ENCODE measurements at places on chromosomes 3 and 15. TPM values are rescaled to one million over a fixed set of nuclear protein-coding genes. Genes with fewer than 3 reads are reported as not detected.
A peak's percentile ranks its signal among the peaks of the same experiment; 100 is the strongest.

- H3K4me3 ChIP-seq, result no peak overlapping the region
- no peak overlapping the region for H3K27ac ChIP-seq
- H3K27me3 ChIP-seq, result no peaks in the 10 kb centered on the region
- no peak for DNase-seq
- peaks cover 49% of the 10 kb centered on the region for H3K4me1 ChIP-seq
These were observed 89.1 kb downstream of the XXYLT1 start for GRCh38 chr3:195181741-195182469.

DNA sequence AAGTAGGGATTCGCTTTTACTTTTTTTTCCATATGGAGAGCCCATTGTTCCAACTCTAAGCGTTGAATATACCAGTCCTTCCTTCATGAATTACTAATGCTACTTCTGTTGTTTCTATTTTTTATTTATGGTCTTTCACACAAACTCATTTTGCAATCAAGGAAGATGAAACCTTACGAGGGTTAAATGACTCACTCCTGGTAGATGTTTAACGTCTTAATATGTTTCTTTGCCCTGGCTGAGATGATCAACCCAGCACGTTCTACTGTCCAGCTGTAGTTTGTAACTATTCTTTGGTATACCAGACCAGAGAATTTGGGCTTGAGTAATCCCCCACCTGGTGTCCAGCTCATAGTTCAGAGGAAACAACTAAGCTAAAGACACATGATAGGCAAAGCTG lies 23.1 kb downstream of the CDCP1 start:
- no peak overlapping the region for H3K4me3 ChIP-seq
- H3K27ac ChIP-seq, result no peak overlapping the region
- peaks cover 9% of the 10 kb centered on the region for H3K27me3 ChIP-seq
- peaks cover 25% of the 10 kb centered on the region for H3K4me1 ChIP-seq
- no peak for DNase-seq

GRCh38 chr3:115469649-115470048 lies 153.7 kb upstream of the GAP43 start:
- peaks cover 11% of the 10 kb centered on the region for H3K27me3 ChIP-seq
- no peak overlapping the region for H3K4me3 ChIP-seq
- no peak for DNase-seq
- H3K27ac ChIP-seq, result no peak overlapping the region
- H3K36me3 ChIP-seq, result no peaks in the 10 kb centered on the region
- H3K4me1 ChIP-seq, result no peaks in the 10 kb centered on the region

- peaks cover 14% of the 10 kb centered on the region for H3K4me1 ChIP-seq
- no peak overlapping the region for H3K4me3 ChIP-seq
- no peak overlapping the region for H3K27ac ChIP-seq
- H3K27me3 ChIP-seq, result no peaks in the 10 kb centered on the region
These were observed 192.1 kb upstream of the EOMES start for GRCh38 chr3:27914199-27914598.

GRCh38 chr3:72912532-72912931 lies 24.7 kb downstream of the GXYLT2 start:
- DNase-seq, result no peak
- no peak overlapping the region for H3K4me3 ChIP-seq
- no peak overlapping the region for H3K27ac ChIP-seq

GRCh38 chr3:140595295-140595694 lies 82.6 kb upstream of the TRIM42 start:
- H3K36me3 ChIP-seq, result no peaks in the 10 kb centered on the region
- DNase-seq, result no peak
- H3K4me1 ChIP-seq, result no peaks in the 10 kb centered on the region
- H3K27me3 ChIP-seq, result peaks cover 5% of the 10 kb centered on the region
- H3K4me3 ChIP-seq, result no peak overlapping the region

DNA sequence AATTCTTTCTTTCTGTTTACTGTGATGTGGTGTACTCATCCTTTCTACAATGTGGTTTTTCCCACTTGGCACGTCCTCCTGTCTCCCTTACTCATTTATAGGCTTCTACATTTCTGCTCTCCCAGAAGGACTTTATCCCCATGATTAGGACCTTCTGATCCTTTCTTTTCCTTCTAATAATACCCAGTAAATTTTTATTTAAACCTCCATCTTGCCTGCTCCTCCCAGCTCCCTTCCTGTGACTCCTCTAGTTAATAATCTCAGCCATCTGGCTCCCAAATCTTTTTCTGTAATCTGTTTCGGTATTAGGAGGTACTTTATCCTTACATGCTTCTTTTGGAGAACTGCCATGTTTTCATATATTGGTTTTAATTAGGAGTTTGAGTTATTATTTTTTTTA lies 11.2 kb upstream of the P2RY1 start:
- no peak overlapping the region for H3K4me3 ChIP-seq

DNA sequence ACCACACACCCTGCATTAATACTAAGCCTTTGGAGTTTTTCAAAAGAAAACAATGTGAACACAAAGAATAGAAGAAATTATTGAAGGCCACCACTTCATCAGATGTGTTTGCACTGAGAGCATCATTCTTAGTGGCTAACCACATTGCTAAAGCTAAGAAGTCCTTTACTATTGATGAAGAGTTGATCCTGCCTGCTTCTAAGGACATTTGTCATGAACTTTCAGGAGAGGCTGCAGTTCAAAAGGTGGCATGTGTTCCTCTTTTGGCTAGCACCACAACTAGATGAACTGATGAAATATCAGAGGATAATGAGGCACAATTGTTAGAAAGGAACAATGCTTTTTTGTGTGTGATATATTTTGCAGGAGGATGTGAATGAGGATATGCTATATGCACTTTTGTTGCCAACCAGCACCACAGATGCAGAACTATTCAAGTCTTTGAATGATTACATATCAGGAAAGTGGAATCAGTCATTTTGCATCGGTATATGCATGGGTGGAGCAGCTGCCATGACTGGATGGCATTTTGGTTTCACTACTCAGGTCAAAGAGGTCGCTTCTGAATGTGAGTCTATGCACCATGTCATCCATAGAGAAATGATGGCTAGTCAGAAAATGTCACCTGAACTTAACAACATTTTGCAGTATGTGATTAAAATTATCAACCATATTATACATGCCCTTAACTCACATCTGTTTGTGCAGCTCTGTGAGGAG lies 2.5 kb upstream of the EID1 start:
- no peak overlapping the region for H3K4me3 ChIP-seq
- DNase-seq, result no peak
- H3K36me3 ChIP-seq, result peaks cover 26% of the 10 kb centered on the region
- peaks cover 14% of the 10 kb centered on the region for H3K4me1 ChIP-seq
- H3K27ac ChIP-seq, result no peak overlapping the region

- no peak overlapping the region for H3K4me3 ChIP-seq
- H3K36me3 ChIP-seq, result no peaks in the 10 kb centered on the region
- no peak for DNase-seq
- no peaks in the 10 kb centered on the region for H3K4me1 ChIP-seq
- H3K27ac ChIP-seq, result no peak overlapping the region
These were observed 537.2 kb upstream of the IL12A start for GRCh38 chr3:159451482-159451881.

GRCh38 chr3:141311170-141311495 lies 57.2 kb upstream of the ZBTB38 start:
- H3K27ac ChIP-seq, result peak overlapping the region; percentile 99
- H3K4me1 ChIP-seq, result peaks cover 53% of the 10 kb centered on the region
- peak overlapping the region; percentile 89 for H3K4me3 ChIP-seq
- H3K36me3 ChIP-seq, result peaks cover 8% of the 10 kb centered on the region
- DNase-seq, result no peak
- no peaks in the 10 kb centered on the region for H3K27me3 ChIP-seq

DNA sequence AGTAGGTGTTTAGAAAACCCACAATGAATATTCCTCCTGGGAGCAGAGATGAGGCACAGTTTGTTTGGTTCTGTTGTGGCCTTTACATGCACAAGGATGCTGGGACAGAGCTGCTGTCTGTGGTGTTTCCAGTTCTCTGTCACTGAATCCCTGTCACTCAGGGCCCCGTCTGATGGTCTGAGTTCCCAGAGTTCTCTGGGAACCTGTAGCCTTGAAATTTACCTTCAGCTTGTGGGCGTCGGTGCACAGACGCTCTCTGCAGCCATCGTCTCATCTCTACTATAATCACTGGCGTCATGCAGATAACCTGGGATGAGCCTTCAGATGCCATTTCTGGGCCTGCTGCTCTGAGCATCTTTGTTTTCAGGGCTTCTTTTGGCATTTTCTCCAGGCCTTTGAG lies 81.9 kb downstream of the LRRK1 start:
- DNase-seq, result no peak
- H3K27me3 ChIP-seq, result peaks cover 2% of the 10 kb centered on the region
- H3K36me3 ChIP-seq, result no peaks in the 10 kb centered on the region
- H3K27ac ChIP-seq, result no peak overlapping the region

GRCh38 chr3:38383156-38383875 lies 36.7 kb downstream of the XYLB start:
- no peak for DNase-seq
- no peak overlapping the region for H3K27ac ChIP-seq
- H3K27me3 ChIP-seq, result no peaks in the 10 kb centered on the region

DNA sequence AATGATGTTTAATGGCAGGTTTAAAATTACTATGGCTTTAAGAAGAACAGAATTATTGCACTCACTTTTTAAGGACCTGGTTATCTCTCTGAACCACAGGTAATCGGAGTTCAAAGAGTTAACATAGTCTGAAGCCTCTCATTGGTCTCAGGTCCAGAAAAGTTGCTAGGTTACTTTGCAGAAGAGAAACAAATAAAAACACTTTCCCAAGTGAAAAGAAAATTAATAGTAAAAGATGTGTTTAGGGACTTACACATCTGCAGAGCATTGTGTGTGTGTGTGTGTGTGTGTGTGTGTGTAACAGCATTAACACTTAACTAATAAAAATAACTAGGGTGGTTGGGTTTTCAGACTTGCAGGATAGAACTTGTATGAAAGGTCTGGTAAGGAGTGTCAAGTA lies 1.0 kb downstream of the MASP1 start:
- no peaks in the 10 kb centered on the region for H3K4me1 ChIP-seq
- no peaks in the 10 kb centered on the region for H3K36me3 ChIP-seq
- H3K27ac ChIP-seq, result no peak overlapping the region
- H3K4me3 ChIP-seq, result no peak overlapping the region
- H3K27me3 ChIP-seq, result peaks cover 23% of the 10 kb centered on the region

DNA sequence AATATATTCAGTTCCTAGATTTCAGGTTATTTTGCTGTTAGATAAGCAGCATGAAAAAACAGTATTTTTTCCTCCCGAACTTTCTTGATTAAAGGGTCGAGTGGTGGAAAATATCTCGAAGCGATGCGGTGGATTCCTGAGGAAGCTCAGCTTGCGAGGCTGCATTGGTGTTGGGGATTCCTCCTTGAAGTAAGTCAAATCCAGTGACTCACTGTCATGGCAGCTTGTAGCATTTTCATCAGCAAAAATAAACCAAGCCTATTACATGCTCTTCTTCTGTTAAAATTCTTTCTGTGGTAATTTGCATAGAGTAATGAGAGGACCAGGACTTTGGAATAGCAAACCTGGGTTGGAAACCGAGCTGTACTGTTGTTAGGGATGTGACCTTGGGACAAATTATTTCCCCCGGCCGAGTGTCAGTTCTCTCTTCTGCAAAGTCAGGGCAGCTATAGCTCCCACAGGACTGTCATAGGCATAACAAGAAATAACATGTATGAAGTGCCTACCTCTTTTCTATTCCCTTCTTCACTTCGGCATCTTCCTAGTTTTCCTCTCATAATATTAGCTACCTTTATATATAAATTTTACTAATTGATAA lies 75.6 kb downstream of the UBP1 start:
- peaks cover 2% of the 10 kb centered on the region for H3K27me3 ChIP-seq
- no peaks in the 10 kb centered on the region for H3K36me3 ChIP-seq
- H3K4me3 ChIP-seq, result no peak overlapping the region
- H3K27ac ChIP-seq, result no peak overlapping the region
- no peaks in the 10 kb centered on the region for H3K4me1 ChIP-seq

GRCh38 chr3:4571690-4572334 lies 78.7 kb downstream of the ITPR1 start:
- no peak for DNase-seq
- no peaks in the 10 kb centered on the region for H3K27me3 ChIP-seq
- H3K4me3 ChIP-seq, result no peak overlapping the region
- peaks cover 24% of the 10 kb centered on the region for H3K4me1 ChIP-seq
- no peaks in the 10 kb centered on the region for H3K36me3 ChIP-seq

GRCh38 chr3:8777201-8777977 lies 8.0 kb upstream of the OXTR start:
- no peaks in the 10 kb centered on the region for H3K4me1 ChIP-seq
- no peak for DNase-seq
- H3K36me3 ChIP-seq, result no peaks in the 10 kb centered on the region
- no peak overlapping the region for H3K27ac ChIP-seq
- H3K27me3 ChIP-seq, result peaks cover 11% of the 10 kb centered on the region

GRCh38 chr3:129276385-129276784 lies 2.3 kb upstream of the HMCES start:
- no peaks in the 10 kb centered on the region for H3K27me3 ChIP-seq
- H3K36me3 ChIP-seq, result peaks cover 51% of the 10 kb centered on the region
- peak; percentile 76 for DNase-seq
- peaks cover 30% of the 10 kb centered on the region for H3K4me1 ChIP-seq
- no peak overlapping the region for H3K4me3 ChIP-seq

GRCh38 chr3:177185035-177185574 lies 12.2 kb downstream of the TBL1XR1 start:
- no peak overlapping the region for H3K4me3 ChIP-seq
- H3K4me1 ChIP-seq, result peaks cover 55% of the 10 kb centered on the region
- no peaks in the 10 kb centered on the region for H3K27me3 ChIP-seq
- DNase-seq, result no peak
- H3K36me3 ChIP-seq, result peaks cover 18% of the 10 kb centered on the region

GRCh38 chr3:61381745-61382392 lies 130.6 kb upstream of the FHIT start:
- peaks cover 20% of the 10 kb centered on the region for H3K27me3 ChIP-seq
- no peak overlapping the region for H3K27ac ChIP-seq
- H3K4me1 ChIP-seq, result peaks cover 3% of the 10 kb centered on the region
- H3K36me3 ChIP-seq, result no peaks in the 10 kb centered on the region
- no peak overlapping the region for H3K4me3 ChIP-seq

DNA sequence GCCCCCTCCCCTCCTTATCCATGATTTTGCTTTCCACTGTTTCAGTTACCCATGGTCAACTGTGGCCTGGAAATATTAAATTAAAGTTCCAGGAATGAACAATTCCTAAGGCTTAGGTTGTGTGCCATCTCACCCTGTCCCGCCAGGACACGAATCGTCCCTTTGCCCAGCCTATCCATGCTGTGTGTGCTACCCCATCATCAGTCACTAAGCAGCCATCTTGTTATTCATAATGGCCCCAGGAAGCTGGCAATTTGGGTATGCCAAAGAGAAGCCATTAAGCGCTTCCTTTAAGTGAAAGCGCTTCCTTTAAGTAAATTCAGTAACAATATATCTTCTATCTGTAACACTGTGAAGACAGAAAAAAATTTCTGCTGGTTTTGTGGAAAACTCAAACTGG lies 49.2 kb upstream of the LDHAL6B start:
- no peak overlapping the region for H3K4me3 ChIP-seq
- no peaks in the 10 kb centered on the region for H3K36me3 ChIP-seq
- H3K27me3 ChIP-seq, result no peaks in the 10 kb centered on the region

SCN11A gene
- total RNA-seq, result not detected

GNAT1 gene
- 0.23 TPM for total RNA-seq

DUOXA2 gene
- total RNA-seq, result not detected

SNTN gene
- not detected for total RNA-seq

LARP6 gene
- 0.36 TPM for total RNA-seq

SEMA3B gene
- total RNA-seq, result 1.6 TPM

BBX gene
- 40.9 TPM for total RNA-seq

Measured in activated CD8-positive, alpha-beta T cell treated with anti-CD3 and anti-CD28 coated beads for 36 hours (primary cell).